ENCODE measurements at places on chromosomes 7 and 10. TPM values are rescaled to one million over a fixed set of nuclear protein-coding genes. Genes with fewer than 3 reads are reported as not detected.

- no peak for DNase-seq
Measured at GRCh38 chr10:6314620-6315205, 112.0 kb downstream of the PFKFB3 start.

Gene KCNIP2
- 335 TPM for total RNA-seq

- DNase-seq = no peak
Measured at GRCh38 chr7:64839910-64840309, 45.7 kb downstream of the ZNF138 start.

Gene DYNC1I1
- total RNA-seq = 18.5 TPM

DNA sequence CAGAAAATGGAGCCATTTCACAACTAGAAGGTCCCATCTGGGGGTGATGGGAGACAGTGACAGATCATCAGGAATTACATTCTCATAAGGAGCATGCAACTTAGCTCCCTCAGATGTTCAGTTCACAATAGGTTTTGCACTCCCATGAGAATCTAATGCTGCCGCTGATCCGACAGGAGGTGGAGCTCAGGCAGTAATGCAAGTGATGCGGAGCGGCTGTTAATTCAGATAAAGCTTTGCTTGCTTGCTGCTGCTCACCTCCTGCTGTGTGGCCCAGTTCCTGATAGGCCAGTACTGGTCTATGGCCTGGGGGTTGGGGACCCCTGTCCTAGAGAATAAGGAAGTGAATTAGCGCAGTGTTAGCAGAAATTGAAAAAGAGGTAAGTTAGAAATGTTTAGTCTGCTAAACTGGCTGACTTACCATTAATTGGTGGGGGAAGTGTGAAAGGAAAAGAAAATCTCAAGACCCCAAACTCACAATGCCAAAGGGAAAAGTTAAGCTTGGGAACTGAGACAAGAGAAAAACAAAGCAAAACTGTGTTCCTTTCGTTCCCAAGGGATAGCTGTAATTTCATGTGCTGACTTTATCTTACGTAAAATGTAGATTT is 76.4 kb downstream of the LYZL2 start:
- DNase-seq = no peak

DNA sequence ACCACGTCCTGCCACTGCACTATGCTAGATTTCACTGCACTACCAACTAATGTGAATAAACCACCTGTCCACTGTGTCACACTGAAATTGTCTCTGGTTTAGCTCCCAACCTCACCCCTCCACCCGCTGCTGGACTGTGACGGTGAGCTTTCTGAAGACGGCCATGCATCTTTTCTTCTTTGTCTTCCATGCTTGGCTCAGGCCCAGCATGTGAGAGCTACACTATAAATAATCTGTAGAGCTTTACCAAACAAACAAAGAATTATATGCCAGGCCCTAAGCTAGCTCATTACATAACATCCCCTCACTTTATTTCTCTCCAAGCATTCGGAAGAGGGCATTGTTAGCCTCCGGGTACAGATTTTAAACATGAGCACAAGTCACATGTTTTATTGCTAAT is 633.2 kb downstream of the TNS3 start:
- DNase-seq = no peak

Gene EMX2
- total RNA-seq = 0.56 TPM

Gene PAX4
- total RNA-seq = not detected
